ENCODE measurements at places on chromosomes 12 and 14. TPM values are rescaled to one million over a fixed set of nuclear protein-coding genes. Genes with fewer than 3 reads are reported as not detected.

DNA sequence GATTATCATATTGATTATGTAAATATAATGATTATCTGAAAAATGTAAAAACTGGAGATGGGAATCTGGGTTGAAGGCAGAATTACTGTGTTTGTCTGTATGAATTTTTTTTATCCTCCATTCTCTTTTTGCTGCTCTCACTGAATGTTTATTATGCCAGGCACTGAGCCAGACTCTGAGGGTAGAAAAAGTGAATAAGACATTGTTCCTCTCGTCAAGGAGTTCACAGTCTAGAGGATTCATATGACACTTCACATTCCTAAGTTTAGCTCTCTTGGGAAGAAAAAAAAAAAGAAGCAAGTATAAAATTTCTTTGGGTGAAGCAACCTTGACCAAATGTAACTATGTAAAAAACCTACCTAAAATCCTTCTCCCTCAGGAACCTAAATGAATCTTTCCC is 120.9 kb upstream of the LMO3 start:
- DNase-seq, result no peak
- H3K27me3 ChIP-seq, result no peaks in the 10 kb centered on the region
- H3K4me1 ChIP-seq, result no peaks in the 10 kb centered on the region
- H3K27ac ChIP-seq, result no peak overlapping the region

RERG gene
- not detected for total RNA-seq

- H3K36me3 ChIP-seq, result no peaks in the 10 kb centered on the region
- no peak for DNase-seq
These were observed 88.2 kb downstream of the KLHL28 start for GRCh38 chr14:44873536-44873935.

DNA sequence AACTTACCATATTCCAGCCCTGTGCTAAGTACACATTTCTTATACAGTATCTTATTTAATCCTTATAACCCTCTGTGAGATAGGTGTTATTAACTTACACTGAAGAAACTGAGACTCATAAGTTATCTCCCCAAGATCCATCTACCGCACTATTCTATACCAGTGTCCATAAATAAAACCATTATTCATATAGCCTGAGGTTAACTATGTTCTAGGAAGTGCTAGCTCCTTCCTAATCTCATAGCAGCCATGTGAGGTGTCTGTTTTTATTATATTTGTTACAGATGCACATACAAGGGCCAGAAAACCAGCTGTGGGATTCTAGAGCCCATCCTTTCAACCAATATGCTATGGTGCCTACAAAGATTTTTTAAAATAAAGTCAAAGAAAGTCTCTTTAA is 100.3 kb upstream of the RAP1B start:
- H3K4me1 ChIP-seq, result peaks cover 9% of the 10 kb centered on the region
- H3K27me3 ChIP-seq, result no peaks in the 10 kb centered on the region
- H3K4me3 ChIP-seq, result no peak overlapping the region
- no peak overlapping the region for H3K27ac ChIP-seq
- peaks cover 12% of the 10 kb centered on the region for H3K36me3 ChIP-seq

DNA sequence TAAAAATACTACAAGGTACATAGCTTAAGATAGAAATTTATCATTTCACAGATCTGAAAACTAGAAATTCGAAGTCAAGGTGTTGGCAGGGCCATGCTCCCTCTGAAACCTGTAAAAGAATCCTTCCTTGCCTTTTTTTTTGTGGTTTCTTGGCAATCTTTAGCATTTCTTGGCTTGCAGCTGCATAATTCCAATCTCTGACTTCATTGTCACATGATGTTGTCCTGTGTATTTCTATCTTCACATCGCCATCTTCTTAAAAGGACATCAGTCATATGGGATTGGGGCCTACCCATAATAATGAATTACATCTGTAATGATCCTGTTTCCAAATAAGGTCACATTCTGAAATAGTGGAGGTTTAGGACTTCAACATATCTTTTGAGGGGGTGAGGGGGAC is 250.4 kb downstream of the TMTC2 start:
- H3K36me3 ChIP-seq, result no peaks in the 10 kb centered on the region
- H3K4me3 ChIP-seq, result no peak overlapping the region
- H3K27me3 ChIP-seq, result no peaks in the 10 kb centered on the region
- DNase-seq, result no peak

DNA sequence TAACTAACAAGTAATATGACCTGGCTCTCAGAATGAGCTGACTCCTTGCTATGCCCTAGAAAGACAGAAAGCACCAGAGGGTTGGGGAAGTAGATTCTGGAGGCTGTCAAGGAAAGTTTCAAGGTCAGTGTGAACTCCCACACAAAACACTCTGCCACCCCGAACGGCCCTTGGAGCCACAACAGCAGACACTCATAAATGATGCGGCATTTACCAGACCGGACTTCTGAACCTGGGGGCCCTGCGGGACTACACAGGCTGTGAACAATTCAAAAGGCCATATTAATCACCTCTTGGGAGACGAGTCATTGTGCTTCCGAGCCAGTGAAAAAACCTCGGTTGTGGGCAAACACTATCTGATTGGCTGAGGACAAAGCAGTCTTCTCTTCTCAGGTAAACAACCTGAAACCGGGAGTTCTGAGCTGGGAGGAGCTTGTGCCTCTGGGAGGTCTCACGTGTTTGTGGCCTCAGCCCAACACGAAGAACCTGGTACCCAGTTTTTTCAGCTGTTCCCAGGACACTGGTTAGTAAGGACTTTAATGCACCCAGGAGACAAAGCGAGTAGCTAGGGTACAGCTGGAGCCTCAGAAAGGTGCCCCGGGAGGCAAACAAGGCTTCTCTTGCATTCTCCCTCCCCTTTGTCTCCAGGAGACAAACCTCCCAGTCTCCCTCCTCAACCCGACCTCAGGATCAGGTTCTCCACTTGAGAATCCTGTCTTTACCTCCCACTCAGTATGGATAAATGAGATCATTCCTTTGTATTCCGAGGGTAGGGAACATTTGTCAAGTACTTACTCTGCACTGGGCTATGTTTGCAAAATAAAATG is 35.3 kb downstream of the VWF start:
- no peaks in the 10 kb centered on the region for H3K36me3 ChIP-seq
- DNase-seq, result no peak
- H3K27me3 ChIP-seq, result peaks cover 17% of the 10 kb centered on the region
- no peak overlapping the region for H3K27ac ChIP-seq
- no peaks in the 10 kb centered on the region for H3K4me1 ChIP-seq
